ENCODE measurements at places on chromosomes 11 and 22. TPM values are rescaled to one million over a fixed set of nuclear protein-coding genes. Genes with fewer than 3 reads are reported as not detected.

The MMP8 gene
- polyA plus RNA-seq: 0.02 TPM

The CARD18 gene
- not detected for polyA plus RNA-seq

The GATD1 gene
- 26.7 TPM for polyA plus RNA-seq

The HBG2 gene
- polyA plus RNA-seq: 0.27 TPM

The NPAS4 gene
- 0.84 TPM for polyA plus RNA-seq

The SLC22A6 gene
- polyA plus RNA-seq: not detected

The MS4A6A gene
- polyA plus RNA-seq: 16.5 TPM

The CRYAB gene
- 9,689 TPM for polyA plus RNA-seq

The OR51B5 gene
- 0.14 TPM for polyA plus RNA-seq

The PTPN5 gene
- 2.0 TPM for polyA plus RNA-seq

The PARVG gene
- polyA plus RNA-seq: 4.3 TPM

The DNAJB7 gene
- not detected for polyA plus RNA-seq

The POU2AF3 gene
- polyA plus RNA-seq: 0.61 TPM

The NPAT gene
- polyA plus RNA-seq: 2.8 TPM

The MCHR1 gene
- polyA plus RNA-seq: 2.0 TPM

The GRIK4 gene
- polyA plus RNA-seq: 0.32 TPM

The ELMOD1 gene
- polyA plus RNA-seq: 5.7 TPM

The TMPRSS4 gene
- polyA plus RNA-seq: not detected

The CYTH4 gene
- 2.6 TPM for polyA plus RNA-seq

The MFNG gene
- polyA plus RNA-seq: 9.6 TPM

The SAA1 gene
- 106 TPM for polyA plus RNA-seq

The RASGRP2 gene
- 69.6 TPM for polyA plus RNA-seq

The TIGD3 gene
- 0.20 TPM for polyA plus RNA-seq

The CENPM gene
- polyA plus RNA-seq: 0.23 TPM

The MYRF gene
- 0.70 TPM for polyA plus RNA-seq

The ARFGAP2 gene
- 39.8 TPM for polyA plus RNA-seq

The ACTN3 gene
- 0.05 TPM for polyA plus RNA-seq

The TMPRSS13 gene
- 0.07 TPM for polyA plus RNA-seq

The GAL3ST1 gene
- 0.75 TPM for polyA plus RNA-seq

The TMA7B gene
- polyA plus RNA-seq: 0.09 TPM

The C11orf21 gene
- 13.4 TPM for polyA plus RNA-seq

The MEN1 gene
- polyA plus RNA-seq: 10.1 TPM

The SUSD2 gene
- polyA plus RNA-seq: 6.7 TPM

The PAMR1 gene
- 5.7 TPM for polyA plus RNA-seq

Measured in right cardiac atrium (tissue), 5 donors.